Stimulated activated CD8-positive, alpha-beta memory T cell treated with anti-CD3 and anti-CD28 coated beads, Interleukin-2, amount 100 ng/mL, for 48 hours (primary cell): ENCODE measurements at places on chromosomes 2 and 18.

DNA sequence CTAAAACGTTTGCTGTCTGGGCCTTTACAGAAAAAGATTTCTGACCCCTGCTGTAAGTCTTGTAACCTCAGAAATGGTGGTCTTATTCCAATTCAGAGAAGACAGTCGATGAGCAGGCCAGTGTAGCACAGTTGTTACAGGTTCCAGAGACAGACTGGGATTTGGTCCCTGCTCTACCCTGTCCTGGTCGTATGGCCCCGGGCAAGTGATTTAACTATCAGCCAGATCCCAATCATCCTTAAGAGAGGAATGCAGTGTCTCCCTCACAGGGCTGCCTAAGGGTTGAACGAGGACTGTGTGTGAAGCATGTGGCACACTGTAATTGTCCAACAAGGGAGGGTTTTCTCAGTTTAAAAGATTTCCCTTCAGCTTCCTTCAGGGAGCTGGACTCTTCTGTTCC, 47.2 kb downstream of the HK2 start:
- no peak for DNase-seq

GRCh38 chr2:10990561-10991111, 78.9 kb downstream of the KCNF1 start:
- no peak for DNase-seq

GRCh38 chr2:162473-163382, 101.1 kb downstream of the SH3YL1 start:
- no peak for DNase-seq

DNA sequence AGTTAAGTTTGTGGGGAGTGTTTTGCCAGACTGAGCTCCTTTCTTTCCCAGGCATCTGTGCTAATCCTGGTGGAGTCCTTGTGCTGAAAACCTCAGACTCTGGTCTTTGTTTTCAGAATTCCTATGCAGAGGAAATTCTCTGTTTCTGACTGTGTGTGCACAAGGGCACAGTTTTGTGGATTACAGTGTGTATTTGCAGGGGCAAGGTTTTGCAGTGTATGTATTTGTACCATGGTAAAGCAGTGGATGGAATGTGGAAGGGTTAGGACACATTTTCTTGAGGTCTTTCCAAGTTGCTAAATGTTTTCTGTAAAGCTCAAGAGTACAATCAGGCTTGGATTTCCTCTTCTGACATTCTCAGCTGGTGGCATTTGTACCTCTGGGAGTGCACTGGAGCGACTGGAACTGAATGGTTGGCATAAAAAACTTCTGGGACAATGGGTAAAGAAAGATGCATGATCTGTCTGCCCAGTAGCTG, 139.5 kb upstream of the RND3 start:
- no peak for DNase-seq

- DNase-seq: no peak
Measured at GRCh38 chr2:12031866-12032265, 285.4 kb downstream of the LPIN1 start.

DNA sequence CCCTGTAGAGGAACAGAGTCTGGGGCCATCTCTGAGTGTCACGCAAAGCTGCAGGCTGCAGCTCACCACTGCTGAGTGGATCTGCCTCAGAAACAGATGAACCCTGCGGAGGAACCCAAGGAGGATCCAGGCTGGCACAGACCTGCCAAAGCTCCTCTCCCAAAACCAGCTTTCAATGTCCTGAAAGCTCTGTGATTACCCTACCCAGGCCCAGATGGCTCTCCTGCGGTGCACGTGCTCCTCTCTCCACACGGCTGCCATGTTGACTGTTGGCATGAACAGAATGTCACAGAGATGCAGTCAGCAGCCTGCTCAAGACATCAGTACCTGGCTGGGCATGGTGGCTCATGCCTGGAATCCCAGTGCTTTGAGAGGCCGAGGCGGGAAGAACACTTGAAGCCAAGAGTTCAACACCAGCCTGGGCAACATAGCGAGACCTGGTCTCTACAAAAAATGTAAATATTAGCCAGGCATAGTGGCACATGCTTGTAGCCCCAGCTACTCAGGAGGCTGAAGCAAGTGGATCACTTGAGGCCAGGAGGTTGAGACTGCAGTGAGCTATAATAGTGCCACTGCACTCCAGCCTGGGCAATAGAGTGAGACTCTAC, 216.8 kb downstream of the MGAT5 start:
- no peak for DNase-seq

DNA sequence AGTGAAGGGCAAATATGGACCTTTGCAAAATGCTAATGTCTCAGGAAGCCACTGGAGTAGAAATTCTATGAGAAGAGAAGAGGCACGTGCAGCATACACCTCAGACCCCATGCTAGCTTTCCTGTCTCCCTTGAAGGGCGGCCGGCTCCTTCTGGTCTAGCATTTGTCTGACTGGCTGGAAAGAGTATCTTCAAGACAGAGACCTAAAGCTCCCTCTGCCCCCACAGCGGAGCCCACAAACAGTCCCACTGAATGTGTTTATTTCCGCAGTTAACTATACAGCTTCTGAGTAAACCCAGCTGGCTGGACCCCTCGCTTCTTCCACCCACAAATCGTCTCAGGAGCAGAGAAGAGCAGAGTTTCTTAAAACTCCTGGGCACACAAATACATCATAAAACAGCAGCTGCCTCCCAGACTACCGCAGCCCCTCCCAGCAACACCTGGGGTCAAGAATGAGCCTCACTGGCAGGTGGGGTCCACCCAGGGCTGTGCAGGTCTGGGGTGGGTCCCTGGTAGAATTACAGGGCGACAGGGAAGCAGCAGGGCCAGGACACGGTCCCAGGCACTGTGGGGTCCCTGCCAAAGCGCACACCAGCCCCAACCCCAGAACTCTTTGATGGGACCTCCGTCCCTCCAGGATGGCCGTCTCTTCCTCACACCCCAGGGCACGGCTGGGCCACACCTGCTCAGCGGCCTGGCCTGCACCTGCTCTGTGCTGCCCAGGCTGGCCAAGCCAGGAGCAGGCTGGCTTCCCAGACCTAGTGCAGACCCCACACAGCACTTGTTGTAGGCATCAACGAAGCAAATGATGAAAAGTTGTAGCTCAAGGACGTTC, 103.8 kb downstream of the PXDN start:
- DNase-seq: no peak

GRCh38 chr2:39497082-39497801, 60.2 kb upstream of the MAP4K3 start:
- DNase-seq: no peak

- no peak for DNase-seq
Measured at GRCh38 chr2:9112079-9112721, 94.4 kb upstream of the ASAP2 start.

DNA sequence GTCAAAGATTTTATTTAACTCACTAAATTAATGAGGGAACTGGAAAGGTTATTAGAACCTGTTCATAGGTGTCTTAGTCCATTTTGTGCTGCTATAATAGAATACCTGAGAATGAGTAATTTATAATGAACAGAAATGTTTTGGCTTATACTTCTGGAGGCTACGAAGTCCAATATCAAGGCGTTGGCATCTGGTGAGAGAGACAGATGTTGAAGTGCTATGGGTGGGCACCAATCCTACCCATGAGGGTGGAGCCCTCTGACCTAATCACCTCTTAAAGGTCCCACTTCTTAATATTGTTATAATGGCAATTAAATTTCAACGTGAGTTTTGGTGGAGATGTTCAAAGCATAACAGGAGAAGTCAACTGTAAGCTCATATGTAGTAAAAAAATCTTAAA, 5.1 kb downstream of the RPIA start:
- no peak for DNase-seq

- DNase-seq: no peak
Measured at GRCh38 chr2:236968101-236968879, 117.4 kb upstream of the COPS8 start.

- DNase-seq: no peak
Measured at GRCh38 chr2:2026252-2026831, 282.0 kb upstream of the PXDN start.

- no peak for DNase-seq
Measured at GRCh38 chr2:23363831-23364230, 21.1 kb upstream of the KLHL29 start.

GRCh38 chr2:171208657-171209056, 48.0 kb upstream of the TLK1 start:
- no peak for DNase-seq

- DNase-seq: no peak
Measured at GRCh38 chr2:160205505-160205904, 5.4 kb upstream of the ITGB6 start.

GRCh38 chr2:238131761-238132462, 6.6 kb upstream of the KLHL30 start:
- DNase-seq: no peak

GRCh38 chr2:162676515-162676914, 162.1 kb downstream of the KCNH7 start:
- no peak for DNase-seq
